ENCODE measurements at places on chromosomes 16 and 17. TPM values are rescaled to one million over a fixed set of nuclear protein-coding genes. Genes with fewer than 3 reads are reported as not detected.
A peak's percentile ranks its signal among the peaks of the same experiment; 100 is the strongest.

DNA sequence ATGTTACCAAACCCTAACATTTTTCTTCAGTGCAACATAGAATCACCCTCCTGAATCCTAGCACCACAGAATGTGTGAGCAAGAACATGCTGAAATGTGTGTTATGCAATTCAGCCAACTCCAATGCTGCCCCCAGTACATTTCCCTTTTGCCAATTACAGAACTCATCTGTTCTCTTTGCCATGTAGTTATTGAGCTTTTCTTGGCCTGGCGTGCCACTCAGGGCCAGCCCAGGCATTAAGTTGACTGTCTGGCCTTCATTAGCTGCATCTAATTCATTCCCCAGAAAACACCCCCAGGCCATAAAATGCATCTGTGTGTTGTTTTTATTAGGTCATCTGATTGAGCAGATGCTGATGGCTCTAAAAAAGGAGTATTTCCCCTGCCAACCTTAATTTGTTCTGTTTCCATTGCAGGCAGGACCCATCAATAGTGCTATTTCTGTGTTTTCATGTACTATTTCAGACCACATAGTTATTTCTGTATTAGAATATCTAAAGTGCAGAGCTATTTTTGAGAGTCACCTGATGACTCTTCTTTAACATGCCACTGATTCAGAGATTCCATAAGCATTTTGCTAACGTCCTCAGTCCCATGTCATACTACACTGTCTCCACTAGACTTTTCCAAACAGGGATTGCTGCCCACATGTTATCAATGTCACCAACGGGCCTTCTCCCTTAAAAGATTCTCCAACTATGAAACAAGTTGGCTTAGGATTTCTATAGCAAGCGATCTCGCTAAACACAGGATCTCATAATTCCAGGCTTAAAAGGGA, 969.7 kb downstream of the CDH11 start:
- DNase-seq, result no peak

DNA sequence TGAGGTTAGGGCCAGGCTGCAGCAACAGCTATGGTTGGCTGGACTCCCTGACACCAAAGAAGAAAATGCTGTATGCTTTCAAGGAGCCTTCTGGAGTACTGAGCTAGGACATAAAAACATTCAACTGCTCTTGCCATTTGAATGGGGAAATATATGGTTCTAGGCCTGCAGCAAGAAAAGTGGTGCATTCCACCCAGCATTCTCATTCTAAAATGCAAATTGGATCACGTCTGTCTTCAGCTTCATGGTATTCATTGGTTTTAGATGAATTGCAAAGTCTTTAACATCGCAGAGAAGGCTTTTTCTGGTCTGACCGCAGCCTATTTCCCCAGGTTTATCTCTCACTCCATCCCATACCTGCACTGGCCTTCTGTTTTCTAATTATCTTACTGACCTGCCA, 27.1 kb upstream of the SOX9 start:
- DNase-seq, result no peak

DNA sequence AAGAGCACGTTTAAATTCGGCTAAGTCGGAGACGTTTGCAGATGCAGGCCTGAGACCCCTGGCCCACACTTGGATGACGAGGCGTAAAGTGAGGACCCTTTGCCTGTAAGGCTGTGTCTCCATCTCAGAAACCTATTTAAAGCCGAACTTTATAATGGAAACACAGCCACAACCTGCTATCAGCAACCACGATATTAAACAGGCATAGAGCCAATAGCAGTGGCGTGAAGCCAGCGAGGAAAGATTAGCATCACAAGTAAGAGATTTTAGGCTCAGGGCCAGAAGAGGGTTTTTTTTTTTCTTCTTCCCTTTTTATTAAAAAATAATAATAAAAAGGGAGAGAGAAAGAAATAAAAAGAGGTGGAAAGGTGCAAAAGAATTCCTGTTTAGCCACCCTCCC, 111.3 kb upstream of the NOL11 start:
- peak; percentile 77 for DNase-seq

- no peak for DNase-seq
These were observed 33.1 kb downstream of the CNGB1 start for GRCh38 chr16:57937861-57938260.

DNA sequence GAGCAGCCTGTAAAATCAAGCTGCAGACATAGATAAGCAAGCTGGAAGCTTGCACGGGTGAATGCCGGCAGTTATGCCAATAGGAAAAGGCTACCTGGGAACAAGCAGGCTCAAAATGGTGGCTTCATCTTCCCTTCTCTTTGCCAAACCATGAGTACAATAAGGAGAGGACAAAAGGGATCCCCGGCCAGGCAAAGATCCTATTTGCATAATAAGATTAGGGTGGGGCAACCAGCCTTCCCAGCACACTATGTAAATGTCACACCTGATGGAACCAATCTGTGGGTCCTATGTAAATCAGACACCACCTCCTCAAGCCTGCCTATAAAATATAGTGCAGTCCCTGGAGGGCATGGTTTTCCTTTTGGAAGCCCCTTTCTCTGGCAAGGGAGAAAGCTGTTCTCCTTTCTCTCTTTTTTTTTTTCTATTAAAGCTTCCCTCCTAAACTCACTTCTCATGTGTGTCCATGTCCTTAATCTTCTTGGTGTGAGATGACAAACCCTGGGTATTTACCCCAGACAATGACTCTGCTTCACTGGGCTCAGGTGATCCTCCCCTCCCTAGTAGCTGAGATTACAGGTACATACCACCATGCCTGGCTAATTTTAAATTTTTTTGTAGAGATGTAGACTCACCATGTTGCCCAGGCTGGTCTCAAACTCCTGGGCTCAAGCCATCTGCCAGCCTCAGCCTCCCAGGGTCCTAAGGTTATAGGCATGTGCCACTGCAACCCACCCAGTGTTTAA, 44.2 kb downstream of the PSMD12 start:
- no peak for DNase-seq

GRCh38 chr16:85851034-85851785, 47.8 kb upstream of the IRF8 start:
- no peak for DNase-seq

DNA sequence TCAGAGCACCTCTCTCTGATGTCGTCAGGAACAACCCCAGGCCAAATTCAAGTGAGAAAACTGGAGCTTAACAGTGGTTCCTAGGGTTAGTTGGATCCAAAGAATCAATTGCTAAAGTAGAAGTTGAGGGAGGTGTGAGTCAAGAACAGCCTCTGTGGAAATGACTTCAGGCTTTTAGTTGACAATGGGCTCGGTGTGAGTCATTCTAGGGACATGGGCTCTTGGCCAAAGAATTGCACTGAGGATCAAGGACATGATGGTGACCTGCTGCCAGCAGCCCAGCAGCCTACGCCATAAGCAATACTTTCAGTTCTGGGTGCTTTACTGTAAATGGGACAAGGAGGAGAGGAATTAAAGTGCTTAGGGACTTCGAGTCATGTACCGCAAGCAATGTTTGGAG, 32.1 kb upstream of the SMURF2 start:
- peak; percentile 92 for DNase-seq

DNA sequence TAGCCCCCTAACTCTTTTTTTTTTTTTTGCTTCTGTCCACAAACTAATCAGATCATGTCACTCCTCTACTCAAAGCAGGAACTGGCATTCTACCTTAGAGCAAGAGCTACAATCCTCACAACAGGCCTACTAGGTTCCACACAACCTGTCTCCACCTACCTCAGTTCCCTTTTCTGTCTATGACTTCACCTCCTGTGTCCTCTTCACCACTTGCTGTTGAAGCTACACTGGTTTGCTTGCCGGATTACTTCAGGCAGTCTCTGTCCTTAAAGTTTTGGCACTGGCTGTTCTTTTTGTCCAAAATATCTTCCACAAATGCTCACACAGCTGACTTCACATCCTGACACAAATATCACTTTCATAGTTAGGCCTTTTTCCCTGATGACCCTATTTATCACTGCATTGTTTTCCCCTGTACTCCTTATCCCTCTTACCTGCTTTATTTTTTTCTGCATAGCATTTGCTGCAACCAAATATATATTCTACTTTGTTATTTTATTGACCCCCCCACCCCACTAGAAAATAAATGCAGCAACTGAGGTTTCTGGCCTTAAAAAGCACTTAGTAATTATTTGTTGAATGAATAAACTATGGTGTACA, 72.0 kb downstream of the KANSL1 start:
- peak; percentile 27 for DNase-seq

GRCh38 chr17:17710728-17711541, 29.7 kb downstream of the RAI1 start:
- peak; percentile 91 for DNase-seq

GRCh38 chr16:51820176-51820575, 669.1 kb upstream of the SALL1 start:
- DNase-seq, result no peak

- peak; percentile 37 for DNase-seq
These were observed 36.0 kb upstream of the SREBF1 start for GRCh38 chr17:17872547-17873345.

- peak; percentile 5 for DNase-seq
These were observed 4.9 kb downstream of the OR4D1 start for GRCh38 chr17:58153046-58153445.

GRCh38 chr17:58786586-58787295, 31.1 kb downstream of the PPM1E start:
- peak; percentile 60 for DNase-seq

GRCh38 chr17:75047398-75048098, 523 bp downstream of the KCTD2 start:
- DNase-seq, result peak; percentile 10

GRCh38 chr16:84700446-84701300, 873 bp downstream of the USP10 start:
- peak; percentile 55 for DNase-seq

GRCh38 chr17:78368348-78368747, 8.5 kb upstream of the SOCS3 start:
- no peak for DNase-seq

GRCh38 chr16:77967054-77967904, 55.1 kb upstream of the CLEC3A start:
- no peak for DNase-seq

DNA sequence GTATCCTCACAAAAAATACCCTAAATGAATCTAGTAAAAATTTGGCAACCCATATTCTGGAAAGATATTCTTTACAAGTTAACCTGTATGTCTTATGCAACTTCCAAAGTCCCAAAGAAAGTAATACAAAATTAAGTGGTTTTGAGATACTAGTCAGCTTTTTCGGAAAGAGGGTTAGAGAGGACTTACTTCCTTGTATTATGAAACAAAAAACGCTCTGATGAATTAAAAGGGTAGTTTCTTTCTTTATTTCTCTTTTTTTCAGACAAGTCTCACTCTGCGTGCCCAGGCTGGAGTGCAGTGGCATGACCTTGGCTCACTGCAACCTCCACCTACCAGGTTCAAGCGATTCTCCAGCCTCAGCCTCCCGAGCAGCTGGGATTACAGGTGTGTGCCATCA, 51.6 kb downstream of the KANSL1 start:
- no peak for DNase-seq

DNA sequence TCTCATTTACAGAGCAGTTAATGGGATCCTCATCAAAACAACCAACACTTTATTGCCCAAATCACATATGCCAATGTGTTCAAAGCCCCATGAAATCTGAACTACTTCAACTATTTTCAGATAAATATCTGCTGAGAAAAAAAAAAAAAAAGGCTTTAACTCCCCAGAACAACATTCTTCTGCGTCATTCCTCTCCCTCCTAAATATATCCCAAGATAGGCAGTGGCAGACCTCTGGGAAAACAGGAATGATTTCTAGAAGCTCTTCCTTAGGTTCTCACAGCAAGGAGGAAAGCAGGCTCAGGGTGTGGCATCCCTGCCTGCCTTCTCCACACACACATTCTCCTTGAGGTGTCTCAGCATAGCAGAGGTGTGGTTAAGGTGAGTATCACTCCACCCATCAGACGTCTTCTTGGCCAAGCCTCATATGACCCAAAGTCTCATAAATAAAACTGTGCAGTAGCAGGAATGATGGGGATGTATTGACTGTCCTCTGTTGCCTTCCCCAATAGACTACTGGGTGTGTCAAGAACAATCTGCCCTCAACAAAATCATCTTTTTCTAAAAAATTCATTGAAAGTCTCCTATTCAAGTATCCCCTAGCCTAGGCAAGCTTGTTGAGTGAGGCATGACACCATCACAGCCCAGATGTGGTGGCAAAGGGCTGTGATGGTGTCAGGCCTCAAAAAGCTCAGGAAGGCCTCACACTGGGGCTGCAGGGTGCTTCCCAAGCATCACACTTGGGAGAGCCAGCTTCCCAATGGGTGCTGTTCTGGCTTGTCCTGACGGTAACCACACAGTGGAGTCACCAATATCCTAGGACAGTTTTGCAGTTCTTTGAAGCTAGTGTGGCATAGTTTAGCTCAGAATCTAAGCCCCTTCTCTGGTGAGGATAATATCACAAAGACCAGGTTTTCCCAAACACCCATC, 135.4 kb upstream of the SOX9 start:
- DNase-seq, result no peak

DNA sequence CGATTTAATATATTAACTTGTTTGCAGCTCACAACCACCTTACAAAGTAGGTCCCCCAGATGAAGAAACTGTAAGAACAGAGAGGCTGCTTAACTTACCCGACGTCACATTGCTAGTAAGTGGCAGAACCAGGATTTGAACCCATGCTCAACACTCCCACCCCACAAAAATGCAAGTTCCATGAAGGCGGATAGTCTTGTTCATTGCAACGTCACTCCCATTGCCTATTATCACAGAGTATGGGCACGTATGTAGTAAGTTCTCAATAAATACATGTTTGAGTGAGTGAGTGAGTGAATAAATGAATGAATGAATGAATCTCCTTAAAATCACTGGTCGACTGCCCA, 1.1 kb downstream of the USP31 start:
- DNase-seq, result peak; percentile 11

GRCh38 chr16:4846503-4846900, 586 bp downstream of the GLYR1 start:
- peak; percentile 56 for DNase-seq

- DNase-seq, result no peak
These were observed 42.5 kb downstream of the CREBBP start for GRCh38 chr16:3837851-3838586.

GRCh38 chr17:56690441-56691291, 97.2 kb downstream of the NOG start:
- DNase-seq, result no peak

DNA sequence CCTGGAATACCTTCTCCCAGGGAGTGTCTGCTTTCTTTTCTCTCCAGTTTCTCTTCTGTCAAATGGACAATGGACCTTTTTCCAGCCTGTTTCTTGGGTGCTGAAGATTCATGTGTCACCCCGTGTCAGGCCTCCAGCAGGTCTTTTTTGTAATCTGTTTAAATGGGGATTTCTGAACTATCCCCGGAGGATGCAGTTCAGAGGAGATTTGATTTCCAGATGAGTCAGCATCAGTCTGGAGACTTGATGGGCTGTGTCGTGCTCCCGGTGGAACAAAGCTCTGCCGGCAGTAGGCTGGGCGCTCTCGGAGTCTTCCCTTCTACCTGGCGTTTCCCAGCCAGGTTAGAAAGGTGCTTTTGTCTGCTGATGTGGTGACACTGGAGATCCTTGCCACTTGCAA, 440.6 kb downstream of the HS3ST3B1 start:
- no peak for DNase-seq

HID1 gene
- total RNA-seq, result 44.8 TPM

BLMH gene
- 33.1 TPM for total RNA-seq

SRRM2 gene
- total RNA-seq, result 45.2 TPM

EPOP gene
- 0.40 TPM for total RNA-seq

CLDN7 gene
- total RNA-seq, result 7.0 TPM

TEX19 gene
- total RNA-seq, result not detected

FSCN2 gene
- 0.44 TPM for total RNA-seq

NAGPA gene
- total RNA-seq, result 14.3 TPM

TAC4 gene
- not detected for total RNA-seq

P2RX1 gene
- not detected for total RNA-seq

OR2C1 gene
- total RNA-seq, result not detected

TOX3 gene
- total RNA-seq, result not detected

WRAP53 gene
- total RNA-seq, result 6.1 TPM
